Inflammatory macrophage (primary cell): ENCODE measurements at places on chromosomes 12 and 14.
A peak's percentile ranks its signal among the peaks of the same experiment; 100 is the strongest.

DNA sequence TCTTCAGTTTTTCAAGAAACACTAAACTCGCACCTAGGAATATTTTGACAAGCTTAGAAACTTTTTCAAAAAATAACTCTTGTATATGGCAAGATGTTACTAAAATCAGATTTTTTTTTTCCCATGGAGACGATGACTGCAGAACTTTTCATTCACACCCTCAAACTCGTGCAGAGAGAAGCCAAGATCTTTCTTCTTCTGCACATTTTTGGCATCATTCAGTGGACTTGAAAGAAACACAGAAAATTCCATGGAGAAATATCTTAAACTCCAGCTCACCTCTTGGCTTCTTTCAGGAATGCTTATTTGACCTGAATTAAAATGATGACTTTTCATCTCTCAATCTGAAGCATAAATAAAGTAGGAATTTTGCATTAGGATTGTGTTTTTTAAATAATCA lies 919.4 kb downstream of the NRXN3 start:
- no peak for DNase-seq

GRCh38 chr12:129378496-129378895 lies 525.2 kb downstream of the GLT1D1 start:
- no peak for DNase-seq

- no peak for DNase-seq
Measured at GRCh38 chr12:128611736-128612135, 212.0 kb downstream of the SLC15A4 start.

GRCh38 chr12:55610598-55610997 lies 26.1 kb upstream of the OR10P1 start:
- no peak for DNase-seq

DNA sequence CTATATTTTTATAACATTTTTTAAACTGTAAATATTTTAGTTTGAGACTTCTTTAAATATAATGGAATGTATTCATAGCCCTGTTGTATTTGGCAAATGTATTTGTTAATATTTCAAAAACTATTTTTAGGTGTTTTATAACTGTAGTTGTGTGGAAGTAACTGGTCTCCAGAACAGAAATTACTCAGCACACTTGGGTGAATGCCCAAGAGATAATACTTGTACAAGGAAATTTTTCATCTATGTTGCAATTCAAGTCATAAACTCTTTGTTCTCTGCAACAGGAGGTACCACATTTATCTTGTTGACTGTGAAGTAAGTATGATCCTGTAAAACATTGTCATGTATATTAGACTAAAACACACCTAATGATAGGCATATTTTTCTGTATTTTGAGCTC lies 72.8 kb downstream of the SLCO1B3 start:
- no peak for DNase-seq

DNA sequence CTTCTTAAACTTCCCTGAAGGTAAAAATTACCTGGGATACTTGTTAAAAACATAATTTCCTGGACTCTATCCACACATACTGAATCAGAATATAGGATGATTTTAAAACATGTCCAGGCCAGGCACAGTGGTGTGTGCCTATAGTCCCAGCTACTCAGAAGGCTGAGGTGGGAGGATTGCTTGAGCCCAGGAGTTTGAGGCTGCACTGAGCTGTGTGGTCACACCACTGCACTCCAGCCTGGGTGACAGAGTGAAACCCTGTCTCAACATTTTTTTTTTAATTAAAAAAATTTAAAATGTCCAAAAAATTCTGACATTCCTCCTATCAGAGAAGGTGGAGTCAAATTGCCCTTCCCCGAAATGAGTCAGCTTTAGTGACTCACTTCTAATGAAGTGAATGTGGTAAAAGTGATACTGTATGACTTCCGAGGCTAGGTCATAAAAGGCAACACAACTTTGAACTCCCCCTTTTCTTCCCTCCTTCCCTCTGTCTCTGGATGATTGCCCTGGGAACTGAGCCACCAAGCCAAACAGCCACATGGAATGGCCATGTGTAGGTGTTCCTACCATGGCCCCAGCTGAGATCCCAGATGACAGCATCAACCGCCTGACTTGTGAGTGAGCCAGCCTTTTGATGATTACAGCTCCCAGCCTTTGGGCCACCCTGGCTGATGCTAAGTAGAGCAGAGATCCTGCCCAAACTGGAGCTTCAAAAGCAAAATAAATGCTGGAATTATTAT lies 36.3 kb downstream of the LIMA1 start:
- DNase-seq: peak; percentile 58

GRCh38 chr14:70809225-70810219 lies at the start of gene MAP3K9:
TSS of gene MAP3K9 (minus strand) at chr14:70809513. CDS start at chr14:70809171, 342 bp downstream.
- peak; percentile 34 for DNase-seq
